ENCODE measurements at places on chromosomes 13 and 19. TPM values are rescaled to one million over a fixed set of nuclear protein-coding genes. Genes with fewer than 3 reads are reported as not detected.

GPC5 gene
- total RNA-seq: not detected

F2RL3 gene
- total RNA-seq: 0.19 TPM

TMEM255B gene
- total RNA-seq: 2.0 TPM

ZNF560 gene
- total RNA-seq: not detected

ZNF763 gene
- 1.3 TPM for total RNA-seq

Data from naive thymus-derived CD4-positive, alpha-beta T cell (primary cell).